ENCODE measurements at places on chromosomes 12 and 14. TPM values are rescaled to one million over a fixed set of nuclear protein-coding genes. Genes with fewer than 3 reads are reported as not detected.

DNA sequence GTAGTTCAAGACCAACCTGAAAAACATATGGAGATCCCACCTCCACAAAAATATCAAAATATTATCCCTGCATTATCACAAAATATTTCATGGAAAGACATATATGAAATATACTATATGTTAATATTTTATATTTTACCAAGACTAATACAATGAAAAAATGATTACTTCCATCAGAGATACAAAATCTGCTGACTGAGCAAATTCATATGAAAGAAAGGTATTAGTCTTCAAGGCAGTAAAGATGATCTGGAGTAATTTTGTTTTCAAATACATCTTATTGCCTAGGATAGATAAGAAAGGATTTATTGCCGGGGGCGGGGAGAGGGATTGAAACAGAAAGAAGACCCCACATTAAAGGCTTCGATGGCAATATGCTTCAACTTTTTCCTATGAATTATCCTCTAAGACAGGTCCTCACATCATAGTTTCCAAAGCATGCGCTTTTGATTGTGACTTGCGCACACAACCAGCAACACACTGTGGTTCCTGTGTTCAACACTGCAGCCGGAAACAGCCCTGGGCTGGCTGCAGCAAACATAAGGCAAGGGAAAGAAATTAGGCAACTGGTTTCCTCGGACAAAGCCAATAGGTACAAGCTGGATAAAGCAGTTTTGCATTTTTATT lies 83.2 kb downstream of the SPPL3 start:
- DNase-seq, result no peak

DNA sequence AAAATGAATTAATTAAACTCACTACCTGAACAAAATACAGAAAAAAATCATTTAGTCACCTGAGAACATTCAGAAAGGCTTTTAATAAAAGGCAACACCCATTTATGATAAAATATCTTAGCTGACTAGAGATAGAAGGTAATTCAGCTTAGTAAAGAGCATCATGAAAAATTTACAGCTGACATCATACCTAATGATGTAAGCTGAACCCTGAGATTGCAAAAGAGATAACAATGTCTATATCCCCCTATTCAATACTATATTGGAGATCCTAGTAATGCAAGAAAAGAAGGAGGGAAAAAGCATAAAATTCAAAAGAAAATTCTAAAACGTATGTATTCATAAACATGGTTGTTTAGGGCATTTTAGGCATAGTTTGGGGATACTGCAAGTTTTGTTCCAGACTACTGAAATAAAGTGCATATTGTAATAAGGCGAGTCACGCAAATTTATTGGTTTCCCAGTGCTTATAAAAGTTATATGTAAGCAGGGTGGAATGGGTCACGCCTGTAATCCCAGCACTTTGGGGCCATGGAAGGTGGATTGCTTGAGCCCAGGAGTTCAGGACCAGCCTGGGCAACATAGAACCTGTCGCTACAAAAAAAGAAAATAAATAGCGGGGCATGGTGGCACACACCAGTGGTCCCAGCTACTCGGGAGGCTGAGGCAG lies 292.0 kb downstream of the FBXL14 start:
- no peak for DNase-seq

DNA sequence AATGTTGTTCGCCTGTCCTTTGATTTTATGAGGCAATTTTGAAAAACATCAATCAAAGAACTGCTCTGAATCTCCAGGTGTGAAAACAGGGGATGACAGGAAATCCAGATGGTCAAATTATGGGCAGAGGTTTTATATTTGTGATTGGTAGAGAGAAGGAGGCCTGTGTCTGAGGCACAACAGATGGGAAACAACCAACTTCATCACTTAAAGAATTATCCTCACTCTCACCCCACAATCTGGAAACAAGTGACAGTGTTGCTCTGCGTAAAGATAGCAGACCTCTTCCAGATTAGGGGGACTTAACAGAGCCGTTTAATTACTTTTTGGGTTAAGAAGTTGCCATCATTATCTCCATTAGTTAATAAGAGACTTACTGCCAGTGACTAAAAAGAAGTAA lies 64.1 kb upstream of the EGLN3 start:
- DNase-seq, result no peak

DNA sequence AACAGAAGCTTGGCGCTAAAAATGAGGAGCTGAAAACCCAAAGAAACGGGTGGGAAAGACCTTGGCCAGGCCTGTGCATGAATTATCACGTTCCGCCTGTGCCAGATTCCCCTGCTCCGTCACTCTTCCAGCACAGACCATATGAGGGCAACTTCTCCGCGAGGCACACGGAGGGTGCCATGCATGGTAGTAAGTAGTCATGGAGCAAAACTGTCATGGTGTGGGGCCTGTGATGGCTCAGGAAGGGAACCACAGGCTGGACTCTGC lies 148.2 kb downstream of the ANO2 start:
- no peak for DNase-seq

The HOXC9 gene
- 11.5 TPM for total RNA-seq

GRCh38 chr14:61563880-61564617 lies 131.3 kb upstream of the HIF1A start:
- DNase-seq, result no peak

The KRT6B gene
- 64.5 TPM for total RNA-seq

- DNase-seq, result no peak
Observed at GRCh38 chr14:29089849-29090248, 323.3 kb downstream of the FOXG1 start.
